ENCODE measurements at places on chromosomes 1 and 21.

- DNase-seq: no peak
These were observed 35.4 kb downstream of the MIA3 start for GRCh38 chr1:222653178-222653827.

DNA sequence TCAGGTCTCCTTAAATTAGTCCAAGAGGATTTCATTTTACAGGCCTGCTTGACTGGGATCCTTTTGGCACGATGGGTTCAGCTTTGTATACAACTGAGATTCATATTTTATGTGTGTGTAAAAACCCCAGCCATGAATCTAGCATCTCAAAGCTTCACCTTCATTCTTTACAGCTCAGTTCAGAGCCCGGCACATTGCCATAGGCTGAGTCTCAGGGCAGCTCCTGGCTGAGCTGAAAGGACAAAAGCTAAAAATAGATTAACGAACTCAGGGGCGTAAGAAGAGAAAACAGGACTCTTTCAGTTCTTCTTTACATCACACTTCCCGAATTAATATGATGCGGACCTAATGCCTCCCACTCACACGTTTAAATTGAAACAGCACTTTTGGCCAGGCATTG is 262.8 kb upstream of the PBX1 start:
- no peak for DNase-seq

GRCh38 chr1:116919802-116920201 is 10.1 kb downstream of the PTGFRN start:
- DNase-seq: no peak

DNA sequence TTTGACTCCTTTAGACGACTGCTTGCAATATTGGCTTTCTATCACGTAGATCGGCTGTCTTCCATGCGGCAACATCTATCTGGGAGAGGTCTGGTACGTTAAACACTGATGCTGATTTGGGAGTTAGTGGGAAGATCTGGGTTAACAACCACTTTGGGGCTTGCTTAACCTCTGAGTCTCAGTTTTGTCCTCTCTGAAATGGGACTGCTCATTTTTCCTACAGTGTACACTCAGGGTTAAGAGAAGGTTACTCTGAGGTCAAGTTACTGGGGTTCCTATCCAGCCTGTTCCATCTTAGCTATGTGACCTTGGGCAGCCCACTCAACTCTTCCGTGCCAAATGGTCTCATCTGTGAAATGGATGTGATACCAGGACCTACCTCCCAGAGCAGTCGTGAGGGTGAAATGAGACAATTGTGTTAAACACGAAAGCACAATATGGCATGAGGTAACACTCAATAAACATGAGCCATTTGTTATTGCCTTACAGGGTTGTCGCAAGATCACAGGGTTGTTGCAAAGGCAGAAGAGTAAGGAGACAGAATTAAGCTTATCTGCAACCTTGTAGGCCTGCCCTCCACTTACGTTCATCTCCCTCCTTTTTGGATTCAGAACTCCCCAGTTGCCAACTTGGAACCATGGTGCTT is 5.6 kb downstream of the ABCA4 start:
- DNase-seq: no peak

DNA sequence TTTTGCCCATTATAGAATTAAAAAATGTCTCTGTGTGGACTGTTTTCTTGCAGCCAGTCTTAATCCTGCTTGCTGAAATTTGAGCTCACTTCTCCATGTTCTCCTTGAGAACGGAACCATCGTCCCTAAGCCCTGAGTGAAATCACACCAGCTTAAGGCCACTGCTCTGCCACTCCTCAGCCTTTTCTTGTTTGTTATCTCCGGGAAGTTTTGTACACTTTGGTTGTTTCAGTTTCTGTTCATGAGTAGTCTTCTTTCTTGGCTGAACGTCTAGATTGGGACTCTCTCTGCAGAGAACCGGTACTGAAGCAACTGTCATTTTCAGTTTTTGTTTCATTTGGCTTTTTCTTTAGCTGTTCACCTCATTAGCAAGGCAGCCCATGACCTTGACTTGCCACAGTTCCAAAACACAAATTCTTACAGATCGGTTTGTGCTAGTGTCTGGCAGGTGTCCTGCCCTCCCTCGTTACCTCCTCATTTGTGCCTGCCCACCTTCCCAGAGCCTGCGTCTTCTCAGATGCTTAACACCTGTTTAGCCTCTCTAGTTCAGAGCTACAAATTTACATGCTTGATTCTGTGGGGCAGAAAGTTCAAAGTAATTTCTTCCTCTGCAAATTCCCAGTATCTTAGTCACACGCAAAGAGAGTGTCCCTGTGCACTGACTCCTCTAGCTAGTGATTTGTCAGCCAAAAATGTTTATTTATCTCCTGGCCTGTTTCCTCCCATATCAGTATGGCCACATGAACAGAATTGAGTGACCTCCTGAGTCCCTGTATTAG is 12.4 kb downstream of the PSEN2 start:
- no peak for DNase-seq

DNA sequence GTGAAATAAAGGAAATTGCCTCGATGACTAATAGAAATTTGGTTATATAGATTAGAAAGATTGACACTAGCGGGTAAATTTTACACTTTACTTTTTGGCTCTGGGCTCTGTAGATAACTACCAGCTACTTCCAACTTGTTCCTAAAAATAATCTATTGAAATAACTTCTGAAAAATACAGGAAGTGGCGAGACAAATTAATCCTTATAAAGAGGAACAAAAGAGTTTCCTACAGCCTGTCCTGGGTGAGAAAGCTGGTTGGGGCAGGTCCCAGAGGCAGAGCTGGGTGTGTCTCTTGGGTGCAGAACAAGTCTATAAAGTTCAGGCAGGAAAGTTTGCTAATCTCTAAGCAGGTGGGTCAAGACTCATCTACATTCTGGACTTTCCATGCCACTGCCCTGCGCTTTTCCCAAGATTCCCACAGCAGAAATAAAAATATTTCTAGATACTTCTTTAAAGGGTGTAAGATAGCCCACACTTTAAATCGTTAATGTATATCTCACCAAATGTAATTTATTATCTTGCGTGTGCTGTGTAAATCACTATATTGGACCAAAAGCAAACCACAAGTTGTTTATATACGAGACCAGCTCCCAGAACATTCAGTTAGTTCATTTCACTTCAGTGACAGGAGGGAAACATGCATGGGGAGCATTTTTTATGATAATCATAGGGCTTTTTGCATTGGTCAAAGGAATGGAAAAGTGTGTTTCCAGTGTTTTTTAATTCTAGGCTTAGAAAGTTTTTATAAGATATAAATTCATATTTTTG is 70.1 kb upstream of the NRIP1 start:
- DNase-seq: no peak

DNA sequence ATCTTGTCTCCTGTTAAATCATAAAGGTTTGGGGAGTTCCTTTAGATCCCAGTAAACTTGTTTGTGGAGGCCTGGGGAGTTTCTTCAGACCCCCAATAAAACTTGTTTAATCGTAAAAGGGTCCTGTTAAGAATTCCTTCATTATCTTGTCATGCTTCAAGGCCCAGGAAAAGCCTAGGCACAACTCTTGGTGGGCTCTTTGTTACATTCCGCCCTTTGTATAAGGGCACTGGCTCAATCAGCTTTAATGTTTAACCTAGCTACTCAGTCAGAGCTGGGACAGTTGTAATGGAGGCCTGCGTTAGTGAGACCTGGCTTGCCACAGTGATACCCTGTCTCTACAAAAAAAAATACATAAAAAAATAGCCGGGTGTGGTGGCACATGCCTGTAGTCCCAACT is 77.2 kb downstream of the MPZL1 start:
- no peak for DNase-seq

DNA sequence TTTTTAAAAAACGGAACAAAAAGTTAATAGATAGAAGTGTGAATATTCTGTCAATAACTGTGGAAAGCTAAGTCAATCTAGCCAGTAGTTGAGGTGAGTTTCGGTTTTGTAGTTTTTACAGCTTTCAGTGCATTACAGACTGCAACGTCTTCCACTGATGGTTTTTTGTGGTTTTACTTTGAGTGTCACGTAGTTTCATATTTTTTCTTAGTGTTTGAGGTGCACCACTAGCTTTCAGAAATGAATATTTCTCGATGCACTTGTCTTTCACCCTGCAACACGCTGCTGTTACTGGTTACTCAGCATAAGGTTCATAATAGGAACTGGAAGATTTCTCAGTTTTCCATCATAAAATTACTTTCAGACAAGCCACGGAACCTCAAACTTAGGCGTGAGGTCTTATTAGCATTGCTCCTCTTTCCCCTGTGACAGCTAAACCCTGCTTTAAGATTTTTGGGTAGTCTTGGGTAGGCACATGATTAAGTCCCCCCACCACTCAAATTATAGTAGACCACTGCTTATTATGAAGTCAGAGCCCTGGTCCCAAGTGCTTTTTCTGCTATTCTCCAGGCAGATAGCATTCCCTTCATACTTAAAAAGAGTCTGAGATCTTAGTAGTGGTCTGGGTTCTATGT is 1412.7 kb downstream of the KCNT2 start:
- DNase-seq: no peak

DNA sequence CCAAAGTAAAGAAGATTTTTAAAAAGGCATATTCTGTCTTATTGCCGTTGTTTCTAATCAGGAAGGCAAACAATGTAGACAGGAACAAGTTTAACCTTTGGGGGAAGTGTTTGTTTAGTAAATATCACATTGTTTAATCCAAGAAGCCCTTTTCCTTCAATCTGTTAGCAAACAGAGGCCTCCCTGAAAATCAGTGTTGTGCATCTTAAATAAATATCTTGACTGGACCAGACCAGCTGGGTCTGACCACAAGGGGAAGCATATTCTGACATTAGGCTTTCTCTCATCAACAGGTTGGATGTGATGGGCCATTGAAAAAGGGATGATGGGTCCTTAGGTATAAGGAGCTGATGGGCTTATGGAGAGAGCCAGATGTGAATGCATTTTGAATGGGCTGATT is 81.8 kb upstream of the SGIP1 start:
- DNase-seq: no peak

DNA sequence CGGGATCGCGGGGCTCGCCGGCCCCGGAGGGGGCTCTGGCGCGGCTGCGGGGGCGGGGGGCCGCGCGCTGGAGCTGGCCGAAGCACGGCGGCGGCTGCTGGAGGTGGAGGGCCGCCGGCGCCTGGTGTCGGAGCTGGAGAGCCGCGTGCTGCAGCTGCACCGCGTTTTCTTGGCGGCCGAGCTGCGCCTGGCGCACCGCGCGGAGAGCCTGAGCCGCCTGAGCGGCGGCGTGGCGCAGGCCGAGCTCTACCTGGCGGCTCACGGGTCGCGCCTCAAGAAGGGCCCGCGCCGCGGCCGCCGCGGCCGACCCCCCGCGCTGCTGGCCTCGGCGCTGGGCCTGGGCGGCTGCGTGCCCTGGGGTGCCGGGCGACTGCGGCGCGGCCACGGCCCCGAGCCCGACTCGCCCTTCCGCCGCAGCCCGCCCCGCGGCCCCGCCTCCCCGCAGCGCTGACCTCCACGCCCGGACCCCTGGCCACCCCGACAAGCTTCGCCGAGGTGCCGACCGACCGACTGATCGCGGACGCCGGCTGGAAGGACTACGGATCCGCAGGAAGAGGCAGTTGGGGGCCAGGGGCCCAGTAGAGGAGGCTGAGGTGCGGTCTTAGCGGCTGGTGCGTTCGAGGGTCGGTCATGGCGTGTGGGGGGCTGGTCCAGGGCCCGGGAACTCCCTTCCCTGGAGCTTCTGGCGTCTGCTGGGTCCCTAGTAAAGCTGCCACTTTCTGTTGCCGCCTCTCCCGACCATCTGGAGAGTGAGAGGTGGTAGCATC is 711 bp downstream of the TRNP1 start:
- DNase-seq: no peak

DNA sequence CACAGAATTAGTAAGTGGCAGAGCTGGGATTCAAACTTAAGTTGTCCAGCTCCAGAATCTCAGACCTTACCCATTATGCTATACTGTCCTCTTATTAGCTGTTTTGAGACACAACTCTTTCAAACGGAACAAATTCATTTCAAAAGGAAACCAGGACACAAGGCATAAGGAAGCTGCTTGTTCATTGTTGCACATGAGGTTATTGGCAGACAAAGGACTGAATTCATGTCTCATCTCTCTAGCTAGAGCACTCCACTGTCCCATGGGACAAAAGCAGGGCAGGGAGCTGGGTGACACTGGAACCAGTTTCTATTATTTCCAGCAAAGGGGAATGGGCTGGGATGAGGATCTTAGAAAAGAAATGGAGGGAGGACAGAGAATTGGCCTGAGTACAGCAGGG is 26.4 kb downstream of the CHI3L2 start:
- no peak for DNase-seq

DNA sequence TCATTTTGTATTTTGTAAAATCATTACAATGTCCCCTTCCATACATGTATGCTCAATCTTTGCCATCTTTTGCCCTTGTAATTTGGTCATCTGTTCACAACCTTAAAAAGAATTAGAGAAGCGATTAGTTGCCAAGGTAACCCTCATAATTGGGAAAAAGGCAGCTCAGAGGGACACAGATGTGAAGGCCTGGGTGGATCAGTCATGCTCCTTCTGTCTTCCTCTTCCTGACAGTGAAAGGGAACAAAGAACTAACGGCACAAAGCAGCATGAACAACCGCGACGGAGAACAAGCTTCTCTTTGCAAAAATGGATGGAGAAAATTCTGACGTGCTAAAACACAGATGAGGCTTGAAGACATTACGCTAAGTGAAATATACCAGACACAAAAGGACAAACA is 78.7 kb upstream of the COG2 start:
- no peak for DNase-seq

GRCh38 chr21:28235169-28235895 is 757.3 kb downstream of the LTN1 start:
- DNase-seq: no peak

GRCh38 chr1:35714921-35715567 is 3.6 kb downstream of the C1orf216 start:
- no peak for DNase-seq

GRCh38 chr1:155064832-155065429 is 1.4 kb downstream of the EFNA4 start:
- no peak for DNase-seq

DNA sequence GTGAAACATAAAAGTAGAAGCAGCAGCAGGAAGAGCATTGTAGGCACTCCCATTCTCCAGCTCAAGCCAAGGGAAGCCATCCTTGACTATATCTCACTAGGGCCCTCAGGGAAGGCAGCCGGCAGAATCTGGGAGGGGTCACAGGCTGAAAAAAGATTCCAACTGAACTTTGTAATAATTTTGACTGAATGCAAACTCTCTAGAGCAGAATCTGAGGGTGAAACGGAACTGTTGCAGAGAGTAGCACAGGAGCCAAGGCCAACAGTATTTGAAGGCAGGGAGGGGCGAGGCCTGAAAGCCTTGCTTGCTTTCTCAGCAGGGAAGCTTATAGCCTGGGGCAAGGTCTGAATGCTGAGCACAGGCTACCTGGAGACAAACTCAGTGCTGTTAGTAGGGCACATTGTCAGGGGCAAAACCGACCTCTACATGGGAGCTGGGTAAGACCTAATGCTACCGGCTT is 180.6 kb downstream of the COL24A1 start:
- DNase-seq: no peak
